WTC11 (cell line): ENCODE measurements at places on chromosomes 11 and 22. TPM values are rescaled to one million over a fixed set of nuclear protein-coding genes. Genes with fewer than 3 reads are reported as not detected.
A peak's percentile ranks its signal among the peaks of the same experiment; 100 is the strongest.

OR2AT4 gene
- total RNA-seq: 0.02 TPM in 1 of 3 replicates, not detected in the others

- no peak for DNase-seq
- peaks cover 27% of the 10 kb centered on the region for H3K36me3 ChIP-seq
- no peak overlapping the region for H3K4me3 ChIP-seq
These were observed 13.8 kb downstream of the CARS1 start for GRCh38 chr11:3043315-3043871.

DNA sequence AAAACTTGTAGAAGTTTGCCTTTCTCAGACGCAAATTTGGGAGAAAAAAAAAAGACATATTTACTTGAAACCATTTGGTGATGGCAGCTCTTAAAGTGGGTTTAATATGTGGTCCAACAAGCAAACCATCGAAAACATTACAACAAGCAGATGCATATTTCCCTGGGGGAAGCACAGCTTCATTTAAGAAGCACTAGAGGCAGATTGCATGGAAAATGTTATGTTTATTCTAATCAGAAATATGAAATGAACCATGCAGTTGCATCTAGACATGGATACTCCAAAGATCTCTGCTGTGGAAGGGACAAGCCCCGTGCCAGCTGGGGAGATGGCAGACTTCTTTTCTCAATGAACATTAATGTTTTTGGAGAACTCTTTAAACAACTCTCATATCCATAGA, 57.4 kb upstream of the PARVA start:
- H3K4me1 ChIP-seq: peaks cover 27% of the 10 kb centered on the region
- no peak overlapping the region for H3K27ac ChIP-seq
- peaks cover 10% of the 10 kb centered on the region for H3K36me3 ChIP-seq

- H3K27ac ChIP-seq: no peak overlapping the region
- H3K36me3 ChIP-seq: no peaks in the 10 kb centered on the region
- no peak for DNase-seq
- peaks cover 5% of the 10 kb centered on the region for H3K4me1 ChIP-seq
- H3K27me3 ChIP-seq: no peaks in the 10 kb centered on the region
These were observed 114.3 kb upstream of the CSNK2A3 start for GRCh38 chr11:11467312-11467711.

CTSW gene
- total RNA-seq: 0.18 TPM in 1 of 3 replicates, not detected in the others

DNA sequence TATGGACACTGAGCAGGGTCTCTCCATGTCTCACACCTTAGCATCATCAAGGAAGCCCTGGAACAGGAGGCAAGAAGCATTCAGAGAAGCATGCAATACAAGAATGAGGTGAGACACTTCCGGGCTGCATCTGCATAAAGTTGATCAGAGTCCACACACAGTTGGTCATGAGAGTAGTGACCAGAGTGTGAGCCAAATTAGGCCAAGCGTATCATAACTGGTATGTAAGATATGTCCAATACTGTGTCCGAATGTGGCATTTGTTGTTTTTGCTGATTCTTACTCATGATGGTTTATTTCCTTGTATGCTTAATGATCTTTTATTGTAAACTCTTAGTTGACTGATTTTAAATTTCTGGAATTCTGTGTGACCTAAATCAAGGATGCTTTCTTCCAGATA, 315.7 kb downstream of the INSC start:
- H3K4me1 ChIP-seq: no peaks in the 10 kb centered on the region
- no peak overlapping the region for H3K27ac ChIP-seq
- H3K4me3 ChIP-seq: no peak overlapping the region
- no peak for DNase-seq
- 0 out of 2 replicates have a peak, but pooled peaks cover 5% of the 10 kb centered on the region for H3K36me3 ChIP-seq
- H3K27me3 ChIP-seq: no peaks in the 10 kb centered on the region; the same call in 1 of the 2 replicates

GRCh38 chr11:44475114-44475686, 90.3 kb upstream of the CD82 start:
- H3K27ac ChIP-seq: no peak overlapping the region
- H3K36me3 ChIP-seq: no peaks in the 10 kb centered on the region
- H3K4me3 ChIP-seq: no peak overlapping the region
- peaks cover 11% of the 10 kb centered on the region; the same call in 1 of the 2 replicates for H3K27me3 ChIP-seq
- DNase-seq: no peak
- no peaks in the 10 kb centered on the region for H3K4me1 ChIP-seq

TRIM6 gene
- total RNA-seq: 25.4 to 30.2 TPM (median 30.0 TPM) in 3 replicates

CPSF7 gene
- total RNA-seq: 86.0 to 90.7 TPM (median 88.3 TPM) in 3 replicates

- no peaks in the 10 kb centered on the region for H3K36me3 ChIP-seq
- H3K27me3 ChIP-seq: no peaks in the 10 kb centered on the region
- no peaks in the 10 kb centered on the region for H3K4me1 ChIP-seq
- DNase-seq: no peak
- H3K27ac ChIP-seq: no peak overlapping the region
- H3K4me3 ChIP-seq: no peak overlapping the region
These were observed 542.0 kb downstream of the FAM181B start for GRCh38 chr11:82191695-82192094.

DNA sequence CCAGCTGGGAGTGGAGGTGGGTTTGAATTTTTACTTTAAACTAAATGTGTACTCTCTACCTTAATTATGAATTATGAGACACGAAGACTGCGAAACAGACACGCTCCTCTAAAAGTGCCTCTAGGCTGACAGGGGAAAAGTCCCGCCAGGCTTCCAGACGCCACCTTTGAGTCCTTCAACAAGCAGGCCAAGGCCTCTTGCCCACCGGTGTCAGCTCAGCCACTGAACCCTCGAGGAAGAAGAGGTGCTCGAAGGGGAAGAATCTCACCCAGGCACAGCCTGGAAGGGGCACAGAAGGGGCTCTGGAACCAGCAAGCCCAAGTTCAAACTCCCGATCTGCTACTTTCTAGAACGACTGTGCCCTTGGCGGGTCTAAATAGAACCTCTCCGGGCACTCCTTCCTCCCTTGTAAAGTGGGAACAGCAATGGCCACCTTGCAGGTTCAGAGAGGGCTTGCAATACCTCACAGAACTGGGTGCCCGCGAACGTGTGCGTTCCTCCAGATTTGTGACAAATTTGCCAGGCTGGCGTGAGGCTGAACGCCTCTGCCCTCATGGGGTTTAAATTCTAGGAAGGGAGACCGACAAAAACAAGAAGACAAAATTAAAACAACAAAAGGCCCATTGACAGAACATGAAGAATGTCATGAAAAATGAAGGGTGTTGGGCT, 158.5 kb upstream of the GRK3 start:
- no peak overlapping the region; the same call in 1 of the 2 replicates for H3K27ac ChIP-seq
- no peaks in the 10 kb centered on the region for H3K36me3 ChIP-seq
- peaks cover 15% of the 10 kb centered on the region for H3K27me3 ChIP-seq
- no peak for DNase-seq
- H3K4me3 ChIP-seq: peak overlapping the region; percentile 63
- H3K4me1 ChIP-seq: peaks cover 23% of the 10 kb centered on the region

DNA sequence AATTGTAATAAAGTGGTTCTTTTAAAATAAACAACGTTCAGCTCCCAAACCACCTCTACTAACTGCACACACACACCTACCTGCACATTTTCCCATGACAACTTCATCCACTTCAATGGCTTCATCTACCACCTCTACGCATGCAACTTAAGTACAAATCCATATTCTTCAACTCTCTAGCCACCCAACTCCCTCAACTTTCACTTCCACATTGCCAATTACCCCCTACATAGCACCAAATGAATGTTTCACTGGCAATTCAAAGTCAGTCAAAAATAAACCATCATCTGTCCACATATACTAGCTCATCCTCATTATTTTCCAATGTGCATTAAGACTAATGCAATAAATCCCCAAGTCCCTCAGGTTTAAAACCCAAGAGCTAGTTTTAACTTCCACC, 50.7 kb upstream of the ARHGAP32 start:
- no peaks in the 10 kb centered on the region for H3K36me3 ChIP-seq
- H3K27me3 ChIP-seq: no peaks in the 10 kb centered on the region
- no peak for DNase-seq
- H3K4me3 ChIP-seq: no peak overlapping the region

CECR2 gene
- 110 to 111 TPM (median 110 TPM) in 3 replicates for total RNA-seq

DNA sequence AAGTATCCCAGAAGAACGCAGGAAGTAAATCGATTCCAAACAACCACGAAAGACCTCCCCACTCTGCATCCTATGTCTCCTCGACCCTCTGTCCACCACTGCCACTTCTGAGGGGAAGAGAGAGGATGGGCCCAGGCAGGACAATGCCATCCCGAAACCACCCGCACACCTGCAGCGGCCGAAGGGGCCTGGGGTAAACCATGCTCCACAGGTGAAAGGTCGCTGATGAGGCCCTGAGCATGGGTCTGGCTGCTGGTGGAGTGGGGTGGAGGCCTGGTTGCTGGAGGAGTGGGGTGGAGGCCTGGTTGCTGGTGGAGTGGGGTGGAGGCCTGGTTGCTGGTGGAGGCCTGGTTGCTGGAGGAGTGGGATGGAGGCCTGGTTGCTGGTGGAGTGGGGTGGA, 13.1 kb downstream of the TOLLIP start:
- DNase-seq: no peak
- peaks cover 2% of the 10 kb centered on the region; the same call in 1 of the 2 replicates for H3K36me3 ChIP-seq
- peaks cover 18% of the 10 kb centered on the region for H3K4me1 ChIP-seq
- no peaks in the 10 kb centered on the region for H3K27me3 ChIP-seq

- H3K4me1 ChIP-seq: no peaks in the 10 kb centered on the region
- no peaks in the 10 kb centered on the region for H3K27me3 ChIP-seq
- no peaks in the 10 kb centered on the region; the same call in 1 of the 2 replicates for H3K36me3 ChIP-seq
- no peak for DNase-seq
- H3K27ac ChIP-seq: no peak overlapping the region
These were observed 8.8 kb upstream of the CASTOR1 start for GRCh38 chr22:30297991-30298701.

GRCh38 chr22:24427500-24428164, at the start of gene ADORA2A:
TSS of gene ADORA2A (plus strand) at chr22:24427599. CDS start at chr22:24433405, 5,806 bp downstream.
- no peak for DNase-seq
- no peaks in the 10 kb centered on the region for H3K36me3 ChIP-seq
- H3K4me3 ChIP-seq: no peak within 1 kb of the TSS
- H3K4me1 ChIP-seq: peaks cover 18% of the 10 kb centered on the region
- H3K27me3 ChIP-seq: peaks cover 20% of the 10 kb centered on the region

OR52A1 gene
- 3.7 to 5.4 TPM (median 4.4 TPM) in 3 replicates for total RNA-seq

LDLRAD3 gene
- total RNA-seq: 12.6 to 14.5 TPM (median 14.5 TPM) in 3 replicates

DNA sequence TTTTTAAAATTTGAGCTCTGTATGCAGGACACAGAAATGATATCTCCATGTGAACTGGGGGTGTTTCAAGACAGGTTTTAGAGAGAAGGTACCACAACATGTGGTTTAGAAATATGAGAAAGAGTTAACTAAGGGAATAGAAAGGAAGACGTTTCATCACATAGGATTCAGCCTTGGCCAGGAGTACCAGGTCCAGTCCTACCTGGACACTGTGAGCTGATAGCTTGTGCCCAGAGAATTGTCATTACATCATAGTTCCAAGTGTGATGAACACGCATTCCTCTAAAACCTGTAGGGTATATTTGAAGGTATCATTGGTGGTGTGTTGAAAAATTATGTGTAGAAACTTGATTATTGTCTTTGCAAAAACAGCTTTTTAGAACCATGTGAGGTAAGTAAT, 1.8 kb downstream of the SLC22A9 start:
- H3K4me1 ChIP-seq: no peaks in the 10 kb centered on the region
- H3K27me3 ChIP-seq: peaks cover 9% of the 10 kb centered on the region
- H3K36me3 ChIP-seq: peaks cover 3% of the 10 kb centered on the region; the same call in 1 of the 2 replicates
- H3K27ac ChIP-seq: no peak overlapping the region
- H3K4me3 ChIP-seq: no peak overlapping the region
- DNase-seq: no peak

GRCh38 chr22:40176921-40177737, 596 bp upstream of the TNRC6B start:
- H3K27me3 ChIP-seq: no peaks in the 10 kb centered on the region
- peak; percentile 57 for DNase-seq
- H3K4me1 ChIP-seq: peaks cover 43% of the 10 kb centered on the region
- peak overlapping the region; percentile 96 for H3K27ac ChIP-seq
- H3K36me3 ChIP-seq: peaks cover 9% of the 10 kb centered on the region; the same call in 1 of the 2 replicates

OR6T1 gene
- total RNA-seq: not detected in 3 replicates

DNA sequence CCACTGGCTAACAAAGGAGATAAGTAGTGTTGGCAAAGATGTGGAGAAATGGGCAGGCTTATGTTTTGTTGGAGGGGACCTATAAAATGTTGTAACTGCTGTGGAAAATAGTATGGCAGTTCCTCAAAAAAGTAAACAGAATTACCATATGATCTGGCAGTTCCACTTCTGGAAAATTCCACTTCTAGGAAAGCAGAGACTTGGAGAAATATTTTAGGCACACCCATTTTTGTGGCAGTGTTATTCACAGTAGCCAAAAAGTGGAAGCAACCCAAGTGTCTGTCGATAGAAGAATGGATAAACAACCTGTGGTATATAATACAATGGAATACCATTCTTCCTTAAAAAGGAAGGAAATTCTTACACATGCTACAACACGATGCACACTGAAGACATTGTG, 57.0 kb upstream of the ADORA2A start:
- no peak for DNase-seq
- no peak overlapping the region for H3K4me3 ChIP-seq
- peaks cover 67% of the 10 kb centered on the region for H3K36me3 ChIP-seq
- no peaks in the 10 kb centered on the region for H3K27me3 ChIP-seq

DNA sequence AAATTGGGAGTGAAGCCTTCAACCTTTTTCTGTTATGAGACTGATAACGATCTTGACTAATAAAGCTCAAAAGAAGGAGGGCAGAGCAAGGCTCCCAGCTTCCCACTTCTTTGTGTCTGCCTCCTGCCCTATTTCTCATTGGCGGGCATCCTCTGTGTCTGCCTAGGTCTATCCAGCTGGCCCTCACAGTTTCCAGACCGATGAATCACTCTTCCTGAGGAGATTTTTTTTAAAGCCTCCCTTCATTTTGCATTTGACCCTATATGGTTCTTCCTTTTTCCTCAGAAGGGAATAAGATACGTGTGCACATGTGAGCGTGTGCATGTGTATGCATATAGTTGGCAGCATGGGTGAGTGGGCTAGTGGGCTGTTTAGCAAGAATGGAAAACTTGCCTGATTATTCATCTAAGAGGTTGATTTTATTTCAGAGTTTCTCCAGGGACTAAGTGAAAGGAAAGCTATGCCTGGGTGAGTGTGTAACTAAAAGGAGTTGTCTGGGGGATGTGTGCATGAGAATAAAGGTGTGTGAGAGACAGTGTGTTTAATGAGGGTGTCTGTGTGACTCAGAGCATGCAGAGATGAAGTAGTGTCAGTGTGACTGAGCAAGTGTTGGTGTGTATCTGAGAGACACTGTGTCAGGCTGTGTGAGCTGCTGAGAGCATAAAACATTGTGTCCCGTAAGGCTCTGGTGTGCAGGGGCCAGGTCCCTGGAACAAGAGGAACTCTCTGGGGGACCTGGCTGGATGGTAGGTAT, 12.2 kb downstream of the PHLDB1 start:
- DNase-seq: no peak
- H3K4me1 ChIP-seq: peaks cover 70% of the 10 kb centered on the region
- H3K4me3 ChIP-seq: no peak overlapping the region
- H3K27ac ChIP-seq: peak overlapping the region; percentile 2
- H3K36me3 ChIP-seq: no peaks in the 10 kb centered on the region

- no peak for DNase-seq
- H3K4me3 ChIP-seq: no peak overlapping the region
- H3K4me1 ChIP-seq: 0 out of 2 replicates have a peak, but pooled peaks cover 4% of the 10 kb centered on the region
- no peaks in the 10 kb centered on the region for H3K36me3 ChIP-seq
These were observed 6.4 kb downstream of the IL10RA start for GRCh38 chr11:117992620-117993019.

- H3K4me3 ChIP-seq: no peak overlapping the region
- H3K36me3 ChIP-seq: peaks cover 10% of the 10 kb centered on the region; the same call in 1 of the 2 replicates
- no peak overlapping the region for H3K27ac ChIP-seq
- peaks cover 15% of the 10 kb centered on the region for H3K27me3 ChIP-seq
- DNase-seq: no peak
These were observed 126.1 kb downstream of the HIPK3 start for GRCh38 chr11:33383075-33383919.
